ENCODE measurements at places on chromosomes 4 and X. TPM values are rescaled to one million over a fixed set of nuclear protein-coding genes. Genes with fewer than 3 reads are reported as not detected.

PRSS12 gene
- total RNA-seq: not detected

ATP2B3 gene
- total RNA-seq: 0.05 TPM

NOX1 gene
- not detected for total RNA-seq

RHOXF2 gene
- total RNA-seq: not detected

S100P gene
- 1.9 TPM for total RNA-seq

GNRHR gene
- not detected for total RNA-seq

RRAGB gene
- 6.1 TPM for total RNA-seq

TAF7L gene
- 0.36 TPM for total RNA-seq

KLHL8 gene
- total RNA-seq: 17.6 TPM

NHS gene
- total RNA-seq: 11.1 TPM

WDR17 gene
- total RNA-seq: 1.6 TPM

DNA sequence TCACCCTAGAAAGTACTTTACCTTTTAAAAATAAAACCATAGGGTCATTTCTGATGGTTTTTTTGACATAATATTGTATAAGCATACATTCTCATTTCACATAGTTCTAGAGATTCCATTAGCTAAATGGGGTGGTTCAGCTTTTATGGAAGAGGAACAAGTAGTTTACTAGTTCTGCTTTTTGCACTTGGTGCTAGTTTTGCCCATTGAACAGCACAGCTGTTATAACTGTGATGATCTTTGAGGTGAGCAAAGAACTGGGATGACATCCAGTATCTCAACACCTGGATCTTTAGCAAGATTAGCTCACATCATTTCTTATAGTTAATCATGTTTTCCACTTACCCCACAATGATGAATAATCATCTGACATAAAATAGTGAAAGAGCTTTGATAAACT lies 40.9 kb downstream of the MOB1B start:
- no peak for DNase-seq

DNA sequence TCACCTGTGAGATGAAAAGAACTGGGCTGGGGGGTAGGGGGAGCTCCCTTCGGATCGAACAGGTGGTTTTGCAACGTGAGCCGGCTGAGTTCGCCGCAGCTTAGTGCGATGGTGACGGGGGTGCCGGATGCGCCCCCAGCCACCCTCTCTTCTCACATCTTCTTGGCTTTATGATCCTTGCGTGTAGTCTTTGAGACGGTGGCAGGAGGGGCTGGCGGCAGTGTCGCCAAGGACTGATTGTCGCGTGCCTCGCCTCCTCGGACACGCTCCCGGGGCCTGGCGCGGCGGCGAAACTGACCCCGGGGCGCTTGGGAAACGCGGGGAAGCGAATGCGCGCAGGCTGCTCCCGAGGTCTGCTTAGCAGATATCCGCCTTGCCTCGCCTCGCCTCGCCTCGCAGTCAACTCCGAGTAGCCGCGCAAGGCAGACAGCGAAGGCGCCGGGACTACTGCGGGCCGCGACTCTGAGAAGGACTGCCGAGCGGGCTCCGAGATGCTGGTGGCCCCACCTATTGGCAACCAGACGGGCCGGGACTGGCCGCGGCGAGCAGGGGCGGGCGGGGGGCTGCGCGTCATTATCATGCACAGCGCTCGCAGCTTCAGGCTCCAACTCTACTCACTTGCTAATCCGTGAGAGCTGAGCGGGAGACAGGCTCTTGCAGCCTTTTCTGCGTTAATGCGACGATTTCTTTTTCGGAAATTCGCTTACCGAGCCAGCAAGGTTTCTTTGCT lies 1.5 kb downstream of the GRID2 start:
- DNase-seq: no peak

DNA sequence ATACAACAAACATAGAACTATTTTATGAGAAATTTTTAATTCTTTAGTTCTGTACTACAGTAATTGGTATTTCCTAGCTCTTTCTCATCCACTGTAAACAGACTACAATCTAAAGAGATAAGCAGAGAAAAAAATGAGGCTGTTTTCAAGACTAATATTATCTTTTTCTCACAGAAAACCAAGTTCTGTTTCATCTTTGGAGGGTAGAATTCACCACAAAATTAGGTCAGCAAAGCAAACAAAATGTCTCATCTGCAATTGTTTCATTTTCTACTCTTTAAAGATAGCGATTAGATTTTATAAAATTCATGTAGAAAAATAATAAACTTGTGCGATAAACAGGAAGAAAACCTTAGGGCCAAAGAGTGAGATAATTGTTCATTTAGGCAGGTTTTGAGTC lies 10.8 kb downstream of the APOO start:
- DNase-seq: no peak

DNA sequence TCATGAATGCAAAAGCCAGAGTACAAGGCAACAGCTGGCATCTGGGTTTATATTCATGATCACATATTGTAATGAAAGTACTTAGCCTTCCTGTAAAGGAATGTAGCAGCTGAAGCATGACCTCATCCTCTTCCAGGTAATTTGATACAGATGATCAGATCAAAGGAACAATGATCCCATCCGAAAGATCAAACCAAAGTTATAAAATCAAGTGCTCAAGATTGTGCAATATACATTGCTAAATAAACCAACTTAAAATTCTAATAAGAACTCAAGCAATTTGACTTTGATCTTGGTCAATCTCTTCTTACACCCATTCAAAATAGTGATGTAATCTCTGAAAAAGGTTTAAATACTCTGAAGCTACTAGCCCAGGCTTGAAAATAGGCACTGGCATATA lies 113.1 kb upstream of the INPP4B start:
- DNase-seq: no peak

GRCh38 chr4:143381189-143382118 lies 44.8 kb downstream of the GAB1 start:
- no peak for DNase-seq

- DNase-seq: no peak
These were observed 10.7 kb downstream of the CNGA1 start for GRCh38 chr4:48005781-48006180.

- no peak for DNase-seq
These were observed 32.3 kb upstream of the C4orf50 start for GRCh38 chr4:6050551-6050950.

DNA sequence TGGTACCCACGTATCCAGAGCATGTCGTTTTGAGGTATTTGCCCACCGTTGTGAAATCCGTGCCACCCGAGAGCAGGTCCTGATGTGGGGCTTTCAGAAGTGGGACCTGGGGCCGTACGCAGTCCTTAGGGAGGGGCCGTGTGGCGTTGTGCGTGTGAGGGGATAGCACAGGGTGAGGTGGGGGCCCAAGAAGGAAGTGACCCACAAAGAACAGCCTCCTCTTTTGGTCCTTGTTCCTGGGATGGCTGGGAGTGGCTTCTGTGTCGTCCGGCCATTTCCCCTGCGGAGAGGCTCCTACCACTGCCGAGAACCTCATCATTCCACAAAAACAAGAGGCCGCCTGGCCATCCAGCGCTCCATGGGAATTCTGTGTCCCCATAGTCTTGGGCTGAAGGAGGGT lies 17.0 kb upstream of the MSANTD1 start:
- DNase-seq: no peak

DNA sequence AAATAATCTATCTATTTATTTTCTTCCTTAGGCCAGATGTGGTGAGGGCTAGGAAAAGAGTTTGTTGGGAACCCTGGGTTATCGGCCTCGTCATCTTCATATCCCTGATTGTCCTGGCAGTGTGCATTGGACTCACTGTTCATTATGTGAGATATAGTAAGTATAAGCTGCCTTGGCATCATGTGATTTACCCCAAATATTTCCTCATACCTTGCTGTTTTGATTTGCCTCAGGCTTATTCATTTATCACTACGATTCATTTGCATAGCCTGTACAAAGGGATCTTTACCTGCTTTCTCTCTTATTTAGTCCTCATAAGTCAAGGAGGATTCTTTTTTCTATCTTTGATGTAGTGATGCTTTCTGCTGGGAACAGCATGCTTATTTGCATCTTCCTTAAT lies 14.5 kb downstream of the TMPRSS11E start:
- DNase-seq: no peak

DNA sequence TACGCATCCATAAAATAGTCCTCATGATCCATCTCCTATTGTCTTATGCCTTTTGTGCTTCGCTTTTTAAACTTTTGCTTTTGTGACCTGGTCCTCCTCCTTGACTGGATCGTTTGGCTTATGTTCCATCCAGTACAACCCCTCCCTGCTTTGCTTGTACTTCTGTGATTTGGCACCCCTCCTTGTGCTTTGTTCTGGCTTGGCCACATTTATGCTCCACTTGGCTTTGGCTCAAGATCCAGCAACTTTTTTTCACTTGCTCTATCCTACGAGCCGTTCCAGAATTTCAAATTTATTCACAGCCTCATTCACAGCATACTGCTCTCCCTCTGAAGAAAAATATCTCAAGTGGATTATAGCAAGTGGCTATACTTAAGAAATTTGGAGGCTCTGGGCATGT lies 28.0 kb upstream of the GLRA2 start:
- no peak for DNase-seq

- no peak for DNase-seq
These were observed 736 bp downstream of the BDH2 start for GRCh38 chr4:103098756-103099440.

DNA sequence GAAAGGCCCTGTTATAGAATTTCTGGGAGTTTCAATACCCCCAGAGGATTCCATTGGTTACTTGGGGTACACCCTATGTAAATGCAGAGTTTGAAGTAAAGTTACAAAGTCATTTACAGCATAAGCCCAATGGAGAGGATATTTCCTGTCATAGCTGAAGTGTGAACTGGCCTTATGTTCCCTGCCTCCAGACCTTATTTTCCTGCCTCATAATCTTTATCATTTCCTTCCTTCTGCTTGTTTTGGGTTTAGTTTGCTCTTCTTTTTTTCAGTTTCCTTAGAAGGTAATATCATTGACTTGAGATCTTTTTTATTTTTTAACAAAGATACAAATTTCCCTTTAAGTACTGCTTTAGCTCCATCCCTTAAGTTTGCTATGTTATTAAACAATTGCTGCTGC lies 85.4 kb downstream of the PPEF1 start:
- DNase-seq: no peak

GRCh38 chr4:86338521-86338920 lies 21.3 kb downstream of the MAPK10 start:
- no peak for DNase-seq

- no peak for DNase-seq
These were observed 1700.6 kb upstream of the TENM3 start for GRCh38 chr4:180542445-180543100.

- DNase-seq: no peak
These were observed 107.7 kb downstream of the APOOL start for GRCh38 chrX:85111347-85111746.

DNA sequence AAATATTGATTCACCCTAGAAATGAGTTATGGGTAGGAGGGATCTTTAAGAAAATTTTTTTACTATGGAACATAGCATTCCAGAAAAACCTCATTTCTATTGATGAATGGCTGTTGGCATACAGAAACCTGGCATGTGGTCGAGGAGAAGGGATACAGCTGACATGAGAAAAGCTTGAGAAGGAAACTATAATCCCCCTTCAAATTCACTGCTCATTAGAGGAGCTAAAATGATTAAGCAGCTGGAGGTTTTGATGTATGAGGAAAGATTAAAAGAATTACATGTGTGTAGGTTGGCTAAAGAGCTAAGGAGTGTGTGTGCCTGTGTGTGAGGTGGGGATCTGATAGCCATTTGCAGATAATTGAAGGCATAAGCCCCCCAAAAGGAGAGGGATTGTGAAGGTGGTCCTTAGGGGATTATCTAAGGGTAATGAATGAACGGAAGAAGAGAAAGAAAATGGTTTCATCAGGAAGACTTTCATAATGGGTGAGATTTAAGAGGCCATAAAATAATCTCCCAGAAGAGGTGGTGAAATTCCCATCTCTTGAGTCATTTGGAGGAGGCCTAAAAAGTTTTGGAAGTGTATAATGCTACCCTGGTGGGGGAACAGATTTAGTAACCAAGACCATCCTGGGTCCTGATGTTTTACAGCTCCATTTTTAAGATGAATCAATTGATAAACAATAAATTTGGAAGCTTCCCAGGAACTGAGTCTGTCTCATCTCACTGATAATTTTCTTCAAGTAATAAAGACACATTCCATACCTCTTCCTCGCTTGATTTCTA lies 272.0 kb upstream of the HAND2 start:
- DNase-seq: no peak

DNA sequence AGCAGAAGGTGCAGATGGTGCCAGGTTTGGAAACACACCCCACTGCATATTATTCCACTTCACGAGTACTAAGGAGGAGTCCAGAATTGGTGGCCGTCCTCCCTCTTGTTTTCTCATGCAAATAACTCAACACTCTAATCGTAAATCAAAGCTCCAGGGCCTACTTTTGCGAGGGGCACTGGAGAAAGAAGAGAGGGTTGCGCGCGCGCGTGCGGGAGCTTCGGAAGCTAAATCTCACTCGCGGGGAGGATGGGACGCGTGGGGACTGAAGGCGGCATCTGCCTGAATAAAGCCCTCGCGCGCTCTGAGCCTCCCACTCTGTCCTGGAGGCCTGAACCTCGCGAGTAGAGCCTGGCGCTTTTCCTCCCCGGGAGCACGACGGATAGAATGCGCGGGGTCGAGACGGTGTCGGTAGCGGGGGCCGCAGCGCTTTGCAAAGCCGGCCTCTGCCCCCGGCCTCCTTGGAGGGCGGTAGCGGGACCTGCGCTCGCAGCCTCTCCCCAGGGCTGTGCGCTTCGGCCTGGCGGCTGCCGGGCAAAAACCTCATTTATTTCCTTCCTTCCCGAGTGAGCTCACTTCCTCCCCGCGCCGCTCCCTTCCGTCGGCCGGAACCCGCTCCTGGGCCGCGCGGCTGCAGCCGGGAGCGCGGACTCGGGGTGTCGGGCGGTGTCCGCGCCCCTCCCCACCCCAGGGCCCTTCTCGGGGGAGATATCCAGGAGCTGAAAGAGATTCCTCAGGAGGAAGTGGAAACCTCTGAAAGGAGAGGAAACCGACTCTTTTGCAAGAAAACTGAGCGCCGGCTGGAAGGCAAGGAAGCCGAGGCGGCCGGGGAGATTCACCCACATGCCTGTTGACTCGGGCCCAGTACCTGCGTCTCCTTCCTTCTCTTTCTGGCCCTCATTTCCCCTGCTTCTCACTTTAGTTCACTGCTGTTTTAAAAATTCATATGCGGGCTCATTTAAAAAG lies 20.7 kb downstream of the HAND2 start:
- no peak for DNase-seq

GRCh38 chr4:48445704-48446103 lies 37.4 kb upstream of the SLC10A4 start:
- no peak for DNase-seq

DNA sequence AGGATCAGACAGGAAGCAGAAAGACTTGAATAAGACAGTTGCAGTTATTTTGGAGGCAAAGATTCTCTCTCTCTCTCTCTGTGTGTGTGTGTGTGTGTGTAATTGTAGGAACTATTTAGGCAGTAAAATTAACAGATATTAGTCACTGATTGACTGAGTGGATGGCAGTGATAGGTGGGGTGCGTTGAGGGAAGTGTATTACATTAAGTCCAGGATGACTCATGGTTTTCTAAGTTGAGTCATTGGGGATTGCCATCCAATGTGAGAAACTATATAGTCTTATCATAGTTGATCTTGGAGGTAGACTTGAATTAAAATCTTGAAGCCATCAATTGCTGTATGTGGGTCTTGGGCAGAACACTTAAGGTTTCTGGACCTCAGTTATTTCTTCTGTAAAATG lies 75.4 kb downstream of the AR start:
- no peak for DNase-seq
